Activated effector memory CD4-positive, alpha-beta T cell treated with Interleukin-2 at 50 U/mL for 16 hours (primary cell): ENCODE measurements at places on chromosomes 13 and 19.

DNA sequence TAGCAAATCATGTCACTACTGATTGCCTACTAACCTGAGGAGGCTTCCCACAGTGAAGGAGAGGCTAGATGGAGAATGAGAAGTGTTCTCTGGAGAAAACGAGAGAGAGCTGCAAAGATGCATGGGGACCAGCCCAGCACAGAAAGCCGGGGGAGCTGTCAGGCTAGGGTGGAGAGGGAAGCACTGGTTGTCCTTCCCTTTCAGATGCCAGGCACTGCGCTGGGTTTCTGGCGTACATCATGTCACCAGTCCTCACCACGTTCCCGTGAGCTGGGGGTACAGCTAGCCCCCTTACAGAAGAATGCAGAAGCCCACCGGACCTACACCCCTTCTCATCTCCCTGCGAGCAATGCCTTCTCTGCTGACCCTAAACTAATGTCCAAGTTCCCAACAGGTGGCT lies 86.0 kb downstream of the STK24 start:
- no peak for DNase-seq

- DNase-seq: no peak
Observed at GRCh38 chr19:32875428-32875827, 5.9 kb upstream of the SLC7A9 start.

DNA sequence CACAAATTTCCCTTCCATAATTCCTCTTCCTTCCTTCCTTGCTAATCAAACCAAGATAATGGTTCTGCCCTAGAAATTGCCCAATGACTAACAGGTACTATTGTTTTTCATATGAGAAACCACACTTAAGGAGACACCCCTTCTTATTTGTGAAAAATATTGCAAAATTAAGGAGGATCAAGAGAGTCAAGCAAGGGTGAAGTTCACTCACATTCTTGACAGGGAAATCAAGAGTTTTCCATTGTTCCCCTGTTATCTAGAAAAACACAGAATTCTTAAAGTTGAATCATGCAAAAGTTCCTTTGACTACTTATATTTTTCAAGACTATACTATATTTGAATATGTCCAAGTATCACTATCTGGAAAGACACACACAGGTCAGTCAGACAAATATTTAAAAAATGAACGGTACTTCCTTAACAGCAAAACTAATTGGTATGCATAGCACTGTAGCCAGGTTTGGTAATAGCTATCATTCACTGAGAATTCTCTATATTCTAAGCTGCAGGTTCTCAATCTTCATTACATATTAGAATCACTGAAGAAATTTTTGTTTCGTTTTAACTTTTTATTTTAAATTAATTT lies 897.2 kb downstream of the DIAPH3 start:
- no peak for DNase-seq

DNA sequence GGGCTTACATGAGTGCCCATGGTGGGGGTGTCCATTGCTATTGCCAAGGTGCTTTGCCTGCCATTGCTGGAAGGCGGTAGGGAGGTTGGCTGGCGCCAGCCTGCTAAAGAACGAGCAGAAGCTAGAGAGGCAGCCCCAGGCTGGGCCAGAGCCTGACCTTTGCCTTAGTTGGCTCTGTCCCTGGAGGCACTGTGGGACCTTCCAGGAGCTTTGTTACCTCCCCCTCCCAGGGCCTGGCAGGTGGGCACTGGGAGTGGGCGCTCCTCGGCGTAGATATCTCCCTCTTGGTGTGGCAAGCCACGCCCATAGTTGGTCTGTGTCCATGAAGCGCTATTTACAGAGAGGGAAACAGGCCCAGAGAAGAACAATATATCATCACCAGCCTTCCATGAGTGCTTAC lies 2.3 kb upstream of the SLC25A42 start:
- no peak for DNase-seq

DNA sequence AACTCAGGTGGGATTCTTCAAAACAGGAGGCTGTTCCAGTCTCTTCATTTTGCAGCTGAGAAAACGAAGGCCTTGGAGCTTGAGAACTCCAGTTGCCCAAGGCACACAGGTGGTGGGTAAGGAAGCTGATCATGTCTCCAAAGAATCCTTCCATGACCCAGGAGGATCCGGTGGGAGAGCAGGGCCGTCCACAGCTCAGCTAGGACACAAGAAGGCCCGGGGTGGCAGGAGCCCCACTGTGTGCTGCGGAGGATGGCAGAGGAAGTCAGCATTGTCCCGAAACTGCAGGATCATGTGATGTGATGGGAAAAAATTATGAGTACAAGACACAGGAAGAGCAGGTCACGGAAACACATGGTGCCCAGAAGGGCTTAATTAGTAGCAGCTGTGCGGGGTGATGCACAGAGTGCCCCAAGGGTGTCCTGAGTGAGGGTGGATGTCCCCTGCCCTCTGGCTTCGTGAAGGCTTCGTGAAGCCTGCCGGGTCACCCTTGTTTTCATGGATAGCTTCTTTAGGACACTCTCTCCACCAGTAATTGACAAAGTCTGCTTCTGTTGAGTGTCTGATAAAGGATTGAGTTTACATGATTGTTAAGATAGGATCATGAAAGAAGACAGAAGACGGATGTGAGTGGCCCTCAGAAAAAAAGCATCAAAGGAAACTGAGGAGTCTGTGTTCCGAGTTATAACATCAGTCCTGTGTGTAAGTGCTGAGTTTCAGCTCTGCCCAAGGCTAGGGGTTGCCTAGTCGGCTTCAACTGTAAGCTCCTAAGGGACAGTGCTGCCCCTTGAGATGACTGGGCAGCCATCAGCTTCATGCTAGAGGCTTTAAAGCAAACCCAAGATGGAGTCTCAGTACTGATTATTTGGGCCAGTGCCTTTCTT lies 33.8 kb upstream of the SACS start:
- DNase-seq: no peak

DNA sequence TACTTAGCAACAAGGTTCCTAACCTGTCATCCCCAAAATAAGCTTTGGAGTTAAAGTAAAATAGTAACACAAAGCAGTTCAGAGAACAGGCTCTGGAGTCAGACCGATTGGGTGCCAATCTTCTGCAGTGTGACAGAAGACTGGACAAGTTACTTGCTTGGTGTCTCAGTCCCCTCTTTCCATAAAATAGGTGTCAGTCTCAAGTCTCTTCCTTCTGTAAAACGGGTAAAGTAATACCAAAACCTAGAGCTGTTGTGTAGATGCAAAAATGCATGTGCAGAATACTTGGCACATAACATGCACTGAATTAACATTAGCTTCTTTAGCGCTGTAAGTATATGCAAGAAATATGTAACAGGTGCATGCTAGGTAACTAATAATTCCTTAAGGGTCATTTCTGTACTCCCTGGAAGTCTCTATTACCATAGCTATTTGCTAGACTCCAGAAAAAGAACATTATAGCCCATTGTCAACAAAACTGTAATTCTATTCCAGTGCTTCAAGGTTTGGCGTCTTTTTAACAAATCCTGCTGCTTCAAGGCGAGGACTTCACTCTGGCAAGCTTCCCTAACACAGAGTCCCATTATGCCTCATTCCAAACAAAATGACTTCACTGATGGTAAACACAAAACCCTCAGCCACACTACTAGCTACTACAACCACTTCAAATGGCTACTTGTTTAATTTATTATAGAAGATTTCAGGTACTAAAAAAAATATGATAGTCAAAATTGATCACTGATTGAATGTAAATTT lies 32.8 kb downstream of the ELF1 start:
- DNase-seq: no peak

- no peak for DNase-seq
Observed at GRCh38 chr19:35816846-35817245, 4.2 kb upstream of the PRODH2 start.

DNA sequence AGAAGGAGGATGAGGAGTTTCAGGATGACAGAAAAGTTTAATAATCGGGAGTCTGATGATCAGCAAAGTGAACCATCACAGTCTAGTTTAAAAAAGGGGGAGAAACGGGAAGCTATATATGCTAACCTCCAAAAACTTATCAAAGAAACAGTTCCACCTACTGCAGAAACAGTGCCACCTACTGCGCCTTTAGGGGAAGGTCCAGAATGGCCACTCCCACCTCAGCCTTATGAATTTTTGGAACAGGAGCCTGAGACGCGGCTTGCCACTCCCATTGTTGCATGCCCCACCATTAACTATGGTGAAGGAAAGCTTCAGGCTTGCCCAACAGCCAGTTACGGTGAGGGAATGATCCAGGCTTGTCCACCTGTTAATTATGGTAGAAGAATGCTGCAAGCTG lies 929.0 kb downstream of the SLITRK6 start:
- no peak for DNase-seq

- DNase-seq: no peak
Observed at GRCh38 chr13:65508338-65508737, 1721.8 kb downstream of the PCDH9 start.

DNA sequence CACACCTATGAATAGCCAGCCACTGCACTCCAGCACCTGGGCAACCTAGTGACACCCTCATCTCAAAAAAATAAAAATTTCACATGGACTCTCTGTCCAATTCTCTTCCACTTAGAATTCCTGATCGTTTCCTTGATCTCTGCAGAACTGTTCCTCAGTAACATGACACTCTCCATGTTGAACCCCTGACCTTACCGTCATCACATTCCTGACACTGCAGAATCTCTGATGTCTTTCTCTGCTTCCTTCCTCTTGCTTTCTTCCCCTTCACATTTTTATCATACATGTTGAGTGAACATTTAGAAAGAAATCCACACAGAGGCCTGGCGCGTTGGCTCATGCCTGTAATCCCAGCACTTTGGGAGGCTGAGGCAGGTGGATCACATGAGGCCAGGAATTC lies 15.0 kb downstream of the ZNF114 start:
- DNase-seq: no peak

DNA sequence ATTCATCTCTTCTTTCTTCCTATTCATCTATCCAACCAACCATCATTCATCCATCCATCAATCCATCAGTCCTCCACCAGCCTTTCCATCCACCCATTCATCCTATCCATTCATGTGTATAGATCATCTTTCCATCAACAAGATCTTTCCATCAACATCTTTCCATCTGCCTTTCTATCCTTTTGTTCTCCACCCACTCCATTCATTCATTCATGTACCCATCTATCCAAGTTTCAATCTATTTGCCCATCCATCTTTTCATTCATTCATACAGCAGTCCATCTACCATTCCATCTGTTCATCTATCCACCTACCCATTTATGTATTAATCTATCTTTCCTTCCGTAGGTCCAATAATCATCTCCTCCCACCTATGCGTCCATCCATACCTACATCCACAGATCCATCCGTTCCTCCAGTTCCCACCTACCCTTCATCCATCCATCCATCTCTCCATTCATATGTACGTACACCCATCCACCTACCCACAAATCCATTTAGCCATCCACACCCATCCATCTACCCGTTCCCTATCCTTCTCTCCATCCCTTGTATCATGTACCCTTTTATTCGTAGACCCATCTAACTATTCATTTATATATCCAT lies 53.3 kb downstream of the RYR1 start:
- no peak for DNase-seq

- no peak for DNase-seq
Observed at GRCh38 chr13:27391471-27391870, 32.9 kb upstream of the GTF3A start.

DNA sequence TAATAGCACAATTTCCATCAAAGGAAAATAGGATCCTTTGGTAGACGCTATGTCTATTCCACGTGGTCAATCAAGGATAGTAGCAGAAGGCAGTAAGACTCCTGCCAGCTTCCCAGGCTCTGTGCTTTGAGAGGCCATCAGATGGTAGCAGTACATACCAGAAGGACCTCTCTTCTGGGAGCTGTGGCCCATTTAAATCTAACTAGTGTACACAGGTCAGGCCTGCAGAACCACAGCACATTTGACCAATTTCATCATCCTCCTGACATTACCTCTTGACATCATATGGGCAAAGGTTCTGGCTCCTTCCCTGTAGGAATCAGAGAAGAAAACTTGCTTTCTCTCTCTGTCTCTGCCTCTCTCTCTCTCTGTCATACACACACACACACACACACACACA lies 229.6 kb upstream of the HTR2A start:
- DNase-seq: no peak

- DNase-seq: no peak
Observed at GRCh38 chr19:10724573-10725071, 6.7 kb downstream of the DNM2 start.

- peak; percentile 47 for DNase-seq
Observed at GRCh38 chr19:16897029-16897855, 8.4 kb downstream of the F2RL3 start.
